Activated effector memory CD4-positive, alpha-beta T cell treated with anti-CD3 and anti-CD28 coated beads, Interleukin-2, amount 50 U/mL, for 16 hours (primary cell): ENCODE measurements at places on chromosomes 7 and 10.

DNA sequence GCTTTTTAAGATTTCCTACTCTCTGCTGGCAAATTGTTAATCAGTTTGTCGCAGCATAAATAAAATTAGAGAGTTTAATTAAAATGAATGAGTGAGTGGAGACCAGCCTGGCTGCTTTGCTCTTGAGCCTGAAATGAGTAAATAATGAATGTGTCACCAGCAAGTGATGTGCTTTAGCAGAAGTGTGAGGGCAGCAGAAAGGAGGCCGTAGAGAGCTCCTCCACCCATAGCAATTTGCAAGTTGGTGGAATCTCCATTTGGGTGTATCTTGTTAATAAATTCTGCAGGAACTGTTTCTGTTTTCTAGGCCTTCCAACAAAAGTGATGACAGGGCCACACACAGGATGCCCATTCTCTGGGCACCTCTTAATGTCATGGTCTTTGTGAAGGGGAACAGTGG is 18.8 kb upstream of the ERCC6 start:
- no peak for DNase-seq

DNA sequence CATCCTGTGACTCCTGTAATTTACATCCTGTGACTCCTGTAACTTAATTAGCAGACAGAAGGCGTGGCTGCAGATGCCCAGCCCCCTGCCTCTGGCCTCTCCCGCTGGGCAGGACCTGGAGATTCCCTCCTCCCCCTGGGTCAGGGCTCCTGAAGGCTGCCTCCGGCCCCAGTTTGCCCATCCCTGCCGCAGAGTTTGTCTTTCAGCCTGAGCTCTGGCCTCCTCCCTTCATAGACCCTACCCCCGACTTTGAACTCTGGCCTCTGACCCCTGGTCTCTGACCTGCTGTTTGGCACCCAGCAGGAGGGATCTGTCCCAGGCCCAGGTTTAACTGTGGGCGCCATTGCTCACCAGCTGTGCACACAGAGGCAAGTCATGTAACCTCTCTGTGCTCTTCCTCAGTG is 45.6 kb downstream of the ELFN1 start:
- no peak for DNase-seq

DNA sequence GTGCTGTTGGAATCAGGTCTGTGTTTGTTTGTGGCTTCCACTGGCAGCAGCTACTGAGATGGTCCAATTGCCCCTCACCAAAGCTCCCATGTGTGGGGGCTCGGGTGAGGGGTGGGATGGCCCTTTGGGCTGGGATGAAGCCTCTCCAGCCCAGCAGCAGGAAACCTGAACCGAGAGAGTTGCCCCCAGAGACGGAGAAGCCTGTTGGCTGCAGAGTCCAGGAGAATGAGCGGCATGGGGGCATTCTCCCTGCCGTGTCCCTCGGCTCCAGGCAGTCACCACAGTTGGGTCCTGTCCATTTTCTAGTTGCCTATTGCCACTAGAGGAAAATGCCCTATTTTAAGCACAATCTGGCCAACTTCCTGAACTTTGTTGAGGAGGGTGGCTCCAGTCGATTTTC is 222.2 kb upstream of the PPP2R2D start:
- DNase-seq = no peak

- DNase-seq = no peak
Observed at GRCh38 chr10:51691135-51691534, 8.3 kb downstream of the CSTF2T start.

DNA sequence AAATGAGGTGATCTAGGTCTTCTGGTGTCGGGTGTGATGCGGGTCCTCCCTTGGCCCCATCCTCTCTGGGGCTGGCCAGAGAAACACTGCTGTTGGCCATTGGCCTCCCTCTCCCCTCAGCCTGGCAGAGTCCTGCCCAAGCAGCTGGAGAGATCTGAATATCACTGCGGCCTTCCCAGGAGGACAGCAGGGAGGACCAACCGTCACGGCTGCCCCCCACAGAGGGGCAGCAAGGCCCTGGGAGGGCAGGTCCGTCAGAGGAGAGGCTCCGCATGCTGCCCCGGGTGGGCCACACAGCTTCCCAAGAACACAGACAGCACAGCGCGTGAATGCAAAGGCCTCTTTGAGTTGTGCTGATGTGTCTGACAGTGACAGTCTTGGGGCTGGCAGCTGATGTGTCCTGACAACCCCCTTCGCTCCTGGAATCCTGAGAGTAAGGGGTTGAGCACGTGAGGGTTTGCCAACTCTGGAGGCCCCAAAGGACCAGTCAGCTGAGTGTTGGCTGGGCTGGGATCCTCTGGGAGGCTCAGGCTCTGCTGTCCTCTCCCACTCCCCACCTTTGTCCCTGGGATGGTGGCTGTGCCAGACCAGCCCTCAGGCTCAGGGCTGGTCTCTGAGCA is 132.5 kb upstream of the UNC5B start:
- DNase-seq = peak; percentile 51

- no peak for DNase-seq
Observed at GRCh38 chr10:72062382-72062781, 26.0 kb downstream of the SPOCK2 start.

- no peak for DNase-seq
Observed at GRCh38 chr10:34360984-34361383, 454.1 kb downstream of the PARD3 start.

- DNase-seq = no peak
Observed at GRCh38 chr7:93160410-93160809, 12.2 kb upstream of the SAMD9L start.

DNA sequence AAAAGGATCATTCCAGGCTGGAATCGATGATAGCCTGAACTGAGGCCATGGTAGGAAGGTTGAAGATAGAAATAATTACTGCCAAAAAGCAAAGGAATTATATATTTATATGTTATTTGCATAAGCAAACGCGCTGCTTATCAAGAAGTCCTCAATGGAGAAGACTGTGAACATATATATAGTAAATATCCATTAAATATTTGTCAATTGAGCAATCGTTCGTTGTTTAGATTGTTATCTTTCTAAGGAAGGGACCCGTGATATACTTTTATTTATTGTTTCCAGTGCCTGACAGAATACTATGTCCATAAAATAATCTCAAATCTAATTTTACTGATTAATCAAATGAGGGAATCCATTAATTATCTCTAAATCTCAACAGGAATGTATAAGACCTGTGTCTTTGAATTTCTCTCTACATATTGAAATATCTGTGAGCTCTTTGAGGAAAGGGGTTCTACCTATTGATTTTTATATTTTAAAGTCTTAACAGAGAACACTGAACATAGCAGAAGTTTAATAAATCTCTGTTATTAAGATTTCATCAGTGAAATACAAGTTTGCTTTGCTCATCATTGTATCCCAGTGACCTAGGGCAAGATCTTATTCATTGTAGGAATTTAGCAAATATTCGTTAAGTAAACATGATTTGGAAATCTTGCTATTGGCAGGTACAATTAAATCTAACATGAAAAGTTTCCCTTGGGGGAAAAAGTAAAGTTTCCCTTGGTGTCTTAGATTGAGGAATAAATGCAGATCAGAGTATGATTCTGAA is 12.0 kb upstream of the HERC4 start:
- DNase-seq = no peak

DNA sequence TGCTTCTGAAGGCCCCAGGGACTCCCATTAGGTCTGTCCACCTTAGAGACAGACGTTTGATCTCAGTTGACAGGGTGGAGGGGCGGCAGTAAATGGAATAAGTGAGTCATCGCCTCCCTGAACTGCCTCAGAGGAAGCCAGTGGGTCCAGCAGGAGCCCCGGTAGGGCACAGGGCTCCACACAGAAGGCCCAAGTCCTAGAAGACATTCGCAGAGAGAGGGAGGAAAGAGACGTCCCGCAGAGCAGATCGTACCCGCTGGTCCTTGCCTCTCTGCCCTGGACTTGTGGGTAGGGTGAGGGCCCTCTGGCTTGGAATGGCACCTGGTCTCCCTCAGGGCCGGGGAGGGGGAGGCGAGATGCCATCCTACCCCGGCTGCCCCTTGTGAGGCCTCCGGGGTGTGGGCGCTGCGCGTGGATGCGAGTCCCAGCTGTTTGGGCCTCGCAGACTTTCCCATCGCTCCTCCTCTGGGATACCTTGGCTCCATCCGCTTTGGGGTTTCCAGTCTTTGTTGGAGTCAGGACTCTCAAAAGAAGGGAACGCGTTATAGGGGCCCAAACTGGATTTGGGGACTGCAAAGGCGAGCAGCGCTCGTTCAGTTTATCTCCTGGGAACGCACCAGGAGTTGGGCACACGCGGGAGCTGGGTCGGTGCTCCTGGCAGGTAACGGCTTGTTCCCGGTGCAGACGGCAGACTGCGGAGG is 5.1 kb downstream of the TLX1 start:
- DNase-seq = no peak

- no peak for DNase-seq
Observed at GRCh38 chr10:22588462-22588861, 125.9 kb downstream of the PIP4K2A start.

- DNase-seq = no peak
Observed at GRCh38 chr7:115068220-115068619, 146.3 kb downstream of the MDFIC start.

DNA sequence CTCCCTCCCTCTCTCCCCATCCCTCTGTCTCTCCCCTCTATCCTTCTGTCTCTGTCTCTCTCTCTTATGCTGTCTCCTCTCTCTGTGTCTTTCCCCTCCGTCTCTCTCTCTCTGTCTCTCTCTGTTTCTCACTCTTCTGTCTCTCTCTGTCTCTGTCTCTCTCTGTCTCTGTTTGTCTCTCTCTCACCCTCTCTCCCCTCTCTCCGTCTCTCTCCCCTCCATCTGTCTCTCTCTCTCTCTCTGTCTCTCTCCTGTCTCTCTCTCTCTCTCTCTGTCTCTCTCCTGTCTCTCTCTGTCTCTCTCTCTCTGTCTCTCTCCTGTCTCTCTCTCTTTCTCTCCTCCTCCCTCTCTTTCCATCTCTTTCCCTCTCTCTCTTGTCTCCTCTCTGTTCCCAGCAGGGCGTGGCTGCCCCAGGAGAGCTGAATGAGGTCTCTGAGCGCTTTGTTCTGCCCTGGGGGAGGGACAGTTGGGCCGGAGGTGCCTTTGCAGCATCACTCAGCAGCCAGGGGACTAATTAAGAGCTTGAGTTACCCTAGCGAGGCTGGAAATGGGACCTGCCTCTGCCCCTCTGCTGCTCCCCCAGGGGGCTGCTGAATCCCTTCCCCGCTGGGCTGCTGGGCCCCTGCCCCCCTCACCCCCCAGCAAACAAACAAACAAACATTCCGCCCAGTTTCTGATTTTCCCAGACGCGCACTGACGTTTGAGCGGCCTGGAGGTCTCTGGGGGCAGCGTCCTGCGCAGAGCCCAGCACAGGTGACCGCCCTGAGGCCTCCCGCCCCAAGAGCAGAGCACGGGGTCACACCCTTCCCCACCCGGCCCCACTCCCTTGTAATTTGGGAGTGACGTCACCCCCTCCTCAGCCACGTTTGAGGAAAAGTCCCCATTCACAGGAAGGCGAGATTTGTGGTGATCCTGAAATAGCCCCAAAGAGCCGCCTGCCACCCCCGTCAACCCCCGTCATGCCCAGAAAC is 68.1 kb downstream of the PDGFA start:
- DNase-seq = no peak

DNA sequence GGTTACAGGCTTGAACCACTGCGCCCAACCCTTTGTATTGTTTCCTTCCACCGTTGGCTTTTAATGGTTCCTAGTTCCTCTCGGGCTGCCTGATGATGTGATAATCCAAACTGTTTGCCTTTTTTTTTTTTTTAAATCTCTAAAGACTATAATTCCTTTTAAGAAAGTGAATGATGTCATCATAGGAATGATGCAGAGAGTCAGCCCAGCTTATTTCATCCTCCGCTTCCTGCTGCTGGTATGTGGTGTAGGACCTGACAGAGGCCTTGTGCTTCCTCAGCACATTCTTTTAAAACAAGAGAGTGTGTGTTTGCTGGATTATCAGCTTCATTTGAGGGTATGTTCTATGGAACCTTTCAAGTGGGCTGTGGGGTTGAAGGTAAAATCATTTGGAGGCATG is 241.4 kb downstream of the LRMDA start:
- DNase-seq = no peak

DNA sequence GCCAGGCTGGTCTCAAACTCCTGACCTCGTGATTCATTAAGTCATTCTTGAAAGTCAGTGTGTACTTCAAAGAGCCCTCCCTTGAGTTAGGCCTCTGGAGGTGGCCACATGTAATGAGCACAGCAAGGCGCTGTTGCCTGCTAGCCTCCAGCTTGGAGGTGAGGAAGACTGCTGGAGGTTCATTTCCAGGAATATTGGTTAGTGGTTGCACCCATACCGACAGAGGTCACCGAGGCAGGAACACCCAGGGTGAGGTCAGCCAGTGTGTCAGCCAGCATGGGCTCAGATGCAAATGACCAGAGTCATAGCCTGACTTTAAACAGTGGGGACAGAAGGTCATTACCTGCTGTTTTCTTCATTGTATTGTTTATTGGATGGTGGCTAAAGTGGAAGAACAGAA is 85.0 kb downstream of the PLPP4 start:
- DNase-seq = no peak

- DNase-seq = no peak
Observed at GRCh38 chr10:53166325-53166724, 393.7 kb upstream of the MBL2 start.

- DNase-seq = no peak
Observed at GRCh38 chr10:35327790-35328403, 8.4 kb upstream of the CCNY start.

DNA sequence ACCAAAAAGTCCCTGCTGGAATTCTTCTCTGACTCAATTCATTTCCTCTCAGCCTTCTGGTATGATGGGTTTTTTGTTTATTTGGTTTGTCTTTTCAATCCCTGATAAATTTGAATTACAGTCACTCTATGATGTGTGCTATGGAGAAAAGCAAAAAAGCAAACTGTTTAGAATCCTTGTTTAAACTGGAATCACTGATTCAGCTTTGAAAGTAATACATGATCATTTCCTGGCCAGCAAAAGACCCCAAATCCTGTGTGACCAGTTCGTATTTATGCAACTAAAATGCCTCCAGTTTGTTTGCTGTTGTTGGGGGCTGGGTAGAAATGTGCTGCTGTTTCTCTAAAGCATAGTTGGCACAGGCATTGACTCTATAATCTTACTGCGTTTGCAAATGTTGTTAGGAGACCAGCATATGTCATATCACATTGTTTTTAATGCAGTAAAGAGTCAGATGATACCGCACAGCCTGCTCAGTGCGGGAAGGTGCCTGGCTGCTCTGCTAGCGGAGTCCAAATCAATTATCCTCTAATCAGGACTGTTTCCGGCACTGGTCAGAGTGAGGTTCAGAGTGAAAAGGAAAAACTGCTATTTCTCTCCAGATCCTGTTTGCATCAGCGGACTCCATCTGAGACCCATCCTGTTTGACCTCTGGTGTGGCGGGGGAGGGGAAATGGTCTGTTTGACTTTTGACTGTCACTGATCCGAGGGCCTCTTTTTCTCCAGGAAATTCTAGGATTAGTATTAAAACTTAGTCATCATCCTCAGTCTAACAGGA is 40.6 kb upstream of the ADD3 start:
- DNase-seq = no peak

- no peak for DNase-seq
Observed at GRCh38 chr10:19983880-19984565, 167.8 kb downstream of the PLXDC2 start.

DNA sequence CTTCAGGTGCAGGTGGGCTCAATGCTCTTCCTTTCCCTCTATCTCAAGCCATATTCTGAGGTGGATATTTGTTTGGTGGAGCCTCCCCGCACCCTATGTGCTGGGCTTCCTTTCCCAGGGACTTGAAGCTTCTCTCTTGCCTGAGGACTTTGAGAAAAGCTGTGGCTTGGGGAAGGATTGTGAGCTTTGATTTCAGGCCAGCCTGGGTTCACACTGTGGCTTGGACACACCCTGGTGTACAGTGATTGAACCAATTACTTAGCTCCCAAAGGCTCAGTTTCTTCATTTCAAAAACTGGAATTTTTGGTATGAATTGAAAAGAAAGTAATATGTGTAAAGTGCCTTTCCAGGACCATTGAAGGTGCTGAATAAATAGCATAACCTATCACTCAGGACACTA is 224.5 kb upstream of the GLI3 start:
- DNase-seq = no peak

- peak; percentile 94 for DNase-seq
Observed at GRCh38 chr7:26151953-26152781, at the start of gene NFE2L3. NFE2L3 (plus strand) TSS chr7:26152198; CDS start chr7:26152499, 301 bp downstream.
